Lower lobe of right lung (tissue), 2 donors: ENCODE measurements at places on chromosomes 2 and 18. TPM values are rescaled to one million over a fixed set of nuclear protein-coding genes. Genes with fewer than 3 reads are reported as not detected.

PTPRN gene
- total RNA-seq: not detected

DNA sequence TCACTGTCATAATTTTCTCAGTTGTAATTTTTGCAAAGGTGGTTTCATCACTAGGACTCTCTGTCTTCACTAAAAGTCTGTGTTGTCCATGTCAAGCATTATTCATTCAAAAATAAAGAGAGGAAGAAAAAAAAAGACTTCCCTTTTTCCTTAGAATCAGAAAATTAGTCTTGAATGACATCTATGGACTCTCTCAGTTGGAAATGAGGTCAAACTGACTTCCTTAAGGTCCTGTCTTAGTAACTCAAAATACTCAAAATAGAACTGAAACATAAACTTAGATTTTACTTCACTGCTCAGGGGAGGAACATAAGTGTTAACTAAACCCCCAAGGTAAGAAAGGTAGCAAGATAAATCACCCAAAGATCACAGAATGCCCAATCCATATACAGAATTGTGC is 2.2 kb upstream of the ZNF407 start:
- DNase-seq: no peak

DNA sequence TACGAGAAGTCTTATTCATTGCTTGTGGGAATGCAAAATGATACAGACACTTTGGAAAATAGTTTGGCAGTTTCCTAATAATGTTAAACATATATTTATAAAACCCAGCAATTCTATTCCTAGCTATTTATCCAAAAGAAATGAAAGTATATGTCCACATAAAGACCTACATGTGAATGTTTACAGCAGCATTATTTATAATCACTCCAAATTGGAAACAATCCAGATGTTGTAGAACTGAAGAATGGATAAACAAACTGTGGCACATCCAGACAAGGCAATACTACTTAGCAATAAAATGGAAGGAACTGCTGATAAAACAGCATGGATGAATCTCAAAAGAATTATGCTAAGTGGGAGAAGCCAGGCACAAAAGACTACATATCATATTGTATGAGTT is 19.3 kb downstream of the MRPL33 start:
- DNase-seq: no peak

GRCh38 chr2:203016716-203017115 is 2.0 kb downstream of the NBEAL1 start:
- DNase-seq: no peak

DNA sequence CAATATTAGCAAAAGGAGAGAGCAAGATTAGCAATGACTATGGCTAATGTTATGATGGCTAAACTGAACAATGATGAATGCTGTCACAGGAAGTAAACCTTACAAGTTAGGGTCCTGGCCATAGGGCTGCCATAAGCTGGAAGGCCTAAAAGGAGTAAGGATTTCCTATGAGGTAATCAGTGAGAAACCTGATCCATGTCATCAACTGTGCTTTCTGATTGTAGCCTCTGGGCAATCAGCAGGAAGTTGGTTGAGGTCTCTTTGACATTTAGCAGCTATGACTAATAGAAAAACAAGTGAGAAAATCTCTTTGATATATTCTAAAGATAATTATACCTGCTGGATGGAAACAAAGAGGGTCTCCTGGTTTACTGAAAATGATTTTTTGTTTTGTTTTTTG is 193.0 kb downstream of the RAB3GAP1 start:
- DNase-seq: no peak

KCTD18 gene
- total RNA-seq: 14.3 TPM

GRCh38 chr2:88666576-88666975 is 24.9 kb upstream of the RPIA start:
- no peak for DNase-seq

- DNase-seq: no peak
Measured at GRCh38 chr18:22683786-22684185, 249.3 kb upstream of the RBBP8 start.

DNA sequence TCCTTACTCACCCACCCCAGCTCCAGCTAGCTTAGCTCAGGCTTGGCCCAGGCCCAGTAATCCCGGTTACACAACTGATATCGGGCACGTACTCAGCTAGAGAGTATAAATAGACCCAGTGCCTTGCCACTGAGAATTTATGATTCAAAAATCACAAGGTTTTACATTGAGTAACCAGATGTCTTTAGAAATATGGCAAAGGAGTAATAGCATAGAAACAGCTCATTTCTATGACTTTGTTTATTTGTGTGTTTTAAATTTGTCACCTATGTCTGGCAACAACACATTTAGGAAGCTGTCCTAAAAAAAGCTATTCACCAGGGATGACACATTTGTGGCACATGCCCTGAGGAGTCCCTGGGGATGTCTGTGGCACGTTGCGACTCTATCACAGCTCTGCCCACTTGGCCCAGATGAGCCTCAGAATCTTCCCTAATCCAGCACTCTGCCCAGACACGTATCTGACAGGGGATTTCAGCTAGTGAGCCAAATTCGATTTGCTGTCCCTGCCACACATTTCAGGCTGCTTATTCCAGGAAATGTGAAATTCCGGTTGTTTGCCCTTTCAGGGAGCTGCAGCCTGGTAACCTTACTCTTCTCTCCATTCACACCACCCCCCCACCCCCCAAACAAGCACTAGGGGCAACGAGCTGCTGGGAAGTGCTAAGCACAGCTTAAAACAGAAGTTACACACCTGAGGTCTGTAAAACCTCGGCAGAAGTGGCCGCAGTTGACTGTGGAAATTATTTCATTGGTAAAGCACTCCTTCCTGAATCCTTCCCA is 85.4 kb upstream of the ZCCHC2 start:
- peak; percentile 87 for DNase-seq

CHPF gene
- 23.2 TPM for total RNA-seq

DNA sequence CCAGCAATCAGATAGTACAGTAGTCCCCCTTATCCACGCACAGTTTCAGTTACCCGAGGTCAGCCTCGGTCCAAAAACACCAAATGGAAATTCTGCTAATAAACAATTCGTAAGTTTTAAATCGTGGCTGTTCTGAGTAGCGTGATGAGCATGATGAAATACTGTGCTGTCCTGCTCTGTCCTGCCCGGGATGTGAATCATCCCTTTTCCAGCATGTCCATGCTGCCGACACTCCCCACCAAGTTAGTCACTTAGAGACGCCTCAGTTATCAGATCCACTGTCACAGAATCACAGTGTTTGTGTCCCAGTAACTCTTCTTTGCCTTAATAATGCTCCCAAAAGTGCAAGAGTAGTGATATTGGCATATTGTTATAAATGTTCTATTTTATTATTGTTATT is 62.1 kb downstream of the MEX3C start:
- no peak for DNase-seq

RNU2-63P gene
- not detected for total RNA-seq

DNA sequence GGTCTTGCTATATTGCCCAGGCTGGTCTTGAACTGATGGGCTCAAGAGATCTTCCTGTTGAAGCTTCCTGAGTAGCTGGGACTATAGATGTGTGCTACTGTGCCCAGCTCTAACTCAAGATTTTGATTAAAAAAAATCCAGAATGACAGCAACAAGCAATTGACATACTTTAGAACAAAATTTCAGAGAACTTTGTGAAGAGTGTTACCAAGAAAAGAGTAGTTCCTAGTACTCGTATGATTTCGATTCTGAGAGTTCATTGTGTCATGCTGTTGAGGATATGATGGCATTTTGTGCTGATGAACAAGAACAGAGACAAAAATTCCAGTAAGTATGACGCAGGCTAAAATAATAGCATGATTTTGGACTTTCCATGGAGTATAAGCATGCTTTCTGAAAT is 90.2 kb upstream of the TWSG1 start:
- no peak for DNase-seq

DNA sequence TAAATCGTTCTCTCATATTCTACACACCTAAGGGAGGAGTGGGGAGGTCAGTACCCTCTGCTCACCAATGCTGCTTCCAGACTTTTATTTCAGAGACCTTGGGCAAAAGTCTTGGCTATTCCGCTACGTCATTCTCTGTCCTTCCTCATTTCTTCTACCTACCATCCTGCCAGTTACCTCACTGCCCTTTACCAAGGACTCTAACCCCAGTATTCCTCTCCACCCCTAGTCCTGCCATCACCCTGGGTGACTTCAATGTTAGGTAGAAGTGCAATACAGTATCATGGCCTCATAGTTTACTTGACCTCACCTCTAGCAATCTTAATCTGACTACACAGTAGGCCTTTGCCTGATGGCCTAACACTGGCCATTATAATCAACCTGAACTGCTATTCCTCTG is 27.8 kb downstream of the RTN4 start:
- no peak for DNase-seq

WDCP gene
- 10.5 TPM for total RNA-seq

GRCh38 chr2:64173156-64174135 is 29.2 kb upstream of the PELI1 start:
- no peak for DNase-seq

DNA sequence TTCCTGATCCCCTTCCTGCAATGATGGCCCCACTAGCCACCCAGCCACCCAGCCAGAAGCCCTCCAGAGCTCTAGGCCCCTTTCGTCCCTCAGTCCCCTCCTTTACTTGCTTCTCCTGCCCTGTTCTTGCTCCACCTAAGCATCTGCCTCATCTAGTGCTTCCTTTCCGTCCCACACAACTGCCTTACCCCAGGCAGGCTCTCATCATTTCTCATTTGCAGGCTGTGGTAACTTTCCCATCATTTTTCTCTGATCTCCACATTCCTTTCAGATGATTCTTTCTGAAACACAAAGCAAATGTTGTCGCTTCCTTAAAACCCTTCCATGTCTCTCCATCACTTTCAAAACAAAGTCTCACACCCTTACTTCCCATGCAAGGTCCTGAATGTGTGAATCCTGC is 459.8 kb downstream of the METTL4 start:
- DNase-seq: no peak

TEX44 gene
- not detected for total RNA-seq

SPHKAP gene
- total RNA-seq: 0.06 TPM

- DNase-seq: no peak
Measured at GRCh38 chr2:97754690-97755346, 41.4 kb downstream of the ZAP70 start.

DNA sequence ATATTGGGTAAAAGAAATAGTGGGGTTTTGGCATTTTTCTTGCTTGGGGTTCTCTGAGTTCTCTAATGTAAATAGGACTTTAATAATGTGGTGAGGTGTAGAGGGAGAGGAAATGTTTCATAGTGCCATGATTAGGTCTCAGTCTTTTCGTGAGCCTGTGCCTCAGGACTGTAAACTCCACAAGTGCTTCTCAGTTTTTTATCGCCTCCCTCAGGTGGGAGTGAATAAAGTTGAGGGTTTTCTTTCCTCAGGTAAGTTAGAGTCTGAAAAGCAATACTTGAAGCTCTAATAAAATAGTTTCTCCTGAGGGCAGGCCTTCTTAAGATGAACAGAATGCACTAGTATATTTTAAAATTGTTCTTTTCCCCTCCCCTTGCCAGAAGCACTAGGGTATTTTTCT is 243.1 kb upstream of the SETBP1 start:
- no peak for DNase-seq

REG3A gene
- not detected for total RNA-seq

DNA sequence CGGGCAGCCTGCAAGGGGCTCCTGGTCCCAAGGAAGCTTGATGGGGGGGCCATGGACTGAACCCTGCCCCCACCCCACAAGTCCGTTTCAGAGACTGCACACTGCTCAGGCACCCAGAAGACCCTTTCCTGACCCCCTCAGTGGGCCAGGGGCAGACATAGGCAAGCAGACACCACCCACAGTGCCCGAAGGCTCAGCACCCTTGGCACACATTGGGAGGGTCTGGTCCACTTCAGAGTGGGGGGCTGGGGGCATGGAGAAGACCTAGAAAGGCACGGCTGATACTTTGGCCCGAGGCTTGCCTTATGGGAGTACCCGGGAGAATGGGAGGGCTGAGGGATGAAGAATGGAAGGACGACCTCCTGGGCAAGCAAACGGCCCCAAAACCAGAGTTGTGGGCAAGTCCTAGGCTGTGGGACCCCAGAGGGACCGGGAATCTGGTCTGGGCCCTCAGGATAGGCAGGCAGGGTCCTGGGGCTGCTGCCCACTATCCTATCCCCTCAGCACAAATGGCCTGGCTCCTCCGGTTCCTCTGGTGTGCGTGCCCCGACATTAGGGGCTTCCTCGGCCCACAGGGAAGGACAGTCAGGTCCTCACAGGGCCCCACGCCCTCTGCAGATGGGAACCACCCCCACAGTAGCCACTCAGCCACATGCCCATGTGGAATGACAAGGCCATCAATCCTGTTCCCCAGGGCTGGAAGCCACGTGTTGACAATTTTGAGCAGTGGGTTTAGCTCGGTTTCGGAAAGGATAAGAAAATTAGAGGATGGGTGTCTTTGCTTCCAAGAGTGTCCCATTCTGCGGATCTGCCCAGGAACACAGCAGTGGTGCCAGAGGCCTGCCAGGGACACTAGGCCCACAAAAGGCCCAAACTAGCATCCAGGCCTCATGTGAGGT is 15.0 kb upstream of the GPC1 start:
- DNase-seq: no peak

ATP6V1C2 gene
- 1.7 TPM for total RNA-seq

- peak; percentile 63 for DNase-seq
Measured at GRCh38 chr2:45964223-45964841, 312.9 kb downstream of the PRKCE start.

NOL4 gene
- 0.56 TPM for total RNA-seq

DNA sequence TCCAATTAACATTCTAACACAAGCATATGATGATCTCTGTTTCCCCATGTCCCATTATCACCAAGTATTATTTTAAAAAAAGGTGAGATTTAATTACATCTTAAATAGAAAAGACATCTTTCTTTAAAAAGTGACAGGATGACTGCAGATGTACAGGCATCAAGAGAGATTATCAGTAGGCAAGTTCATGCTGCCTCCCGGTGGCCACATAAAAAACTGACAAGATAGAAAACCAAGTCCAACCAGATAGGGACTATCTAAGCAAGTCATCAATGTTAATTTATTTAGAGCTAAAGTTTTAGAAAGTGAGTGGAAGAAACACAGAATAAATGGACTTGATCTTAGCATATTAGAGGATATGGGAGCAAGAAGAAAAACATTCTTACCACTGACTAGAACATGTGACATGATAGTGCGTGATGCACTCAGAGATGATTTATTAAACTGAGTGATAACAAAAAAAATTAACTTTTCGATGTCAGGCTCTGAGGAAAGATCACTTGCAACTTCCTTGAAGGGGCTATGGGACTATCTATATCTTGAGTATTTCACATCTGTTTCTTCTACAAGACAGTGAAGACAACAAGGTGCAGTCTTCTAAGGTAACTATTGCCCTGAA is 5.4 kb upstream of the TDRD15 start:
- no peak for DNase-seq

ABCG5 gene
- not detected for total RNA-seq

CCBE1 gene
- total RNA-seq: 14.0 TPM

DNA sequence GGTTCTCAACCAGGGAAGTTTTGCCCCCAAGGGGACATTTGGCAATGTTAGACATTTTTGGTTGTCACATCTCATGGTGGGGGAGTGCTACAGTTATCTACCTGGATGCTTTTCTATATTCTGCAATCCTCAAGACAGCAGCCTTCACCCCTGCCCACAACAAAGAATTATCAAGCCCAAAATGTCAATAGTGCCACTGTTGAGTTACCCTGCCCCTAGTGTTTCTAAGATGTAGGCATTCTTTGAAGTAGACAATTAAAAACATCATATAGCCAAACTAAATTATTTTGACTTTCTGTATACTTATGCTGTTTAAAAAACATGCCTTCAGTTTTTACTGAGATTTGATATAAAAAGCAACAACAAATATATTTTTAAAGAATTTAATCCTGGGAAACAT is 48.0 kb downstream of the ABI2 start:
- no peak for DNase-seq
